Sigmoid colon (tissue), 7 donors: ENCODE measurements at places on chromosomes 1 and 21. TPM values are rescaled to one million over a fixed set of nuclear protein-coding genes. Genes with fewer than 3 reads are reported as not detected.
A peak's percentile ranks its signal among the peaks of the same experiment; 100 is the strongest.

The DDR2 gene
- 236 TPM for total RNA-seq

GRCh38 chr1:170580636-170581440, 48.9 kb downstream of the GORAB start:
- no peaks in the 10 kb centered on the region for H3K4me1 ChIP-seq
- no peaks in the 10 kb centered on the region for H3K27me3 ChIP-seq
- H3K4me3 ChIP-seq = no peak overlapping the region
- DNase-seq = no peak

- H3K27ac ChIP-seq = peak overlapping the region; percentile 99
- peak; percentile 85 for DNase-seq
- no peaks in the 10 kb centered on the region for H3K36me3 ChIP-seq
Observed at GRCh38 chr1:243848858-243849420, 1.1 kb downstream of the AKT3 start.

The IGSF9 gene
- not detected for total RNA-seq

DNA sequence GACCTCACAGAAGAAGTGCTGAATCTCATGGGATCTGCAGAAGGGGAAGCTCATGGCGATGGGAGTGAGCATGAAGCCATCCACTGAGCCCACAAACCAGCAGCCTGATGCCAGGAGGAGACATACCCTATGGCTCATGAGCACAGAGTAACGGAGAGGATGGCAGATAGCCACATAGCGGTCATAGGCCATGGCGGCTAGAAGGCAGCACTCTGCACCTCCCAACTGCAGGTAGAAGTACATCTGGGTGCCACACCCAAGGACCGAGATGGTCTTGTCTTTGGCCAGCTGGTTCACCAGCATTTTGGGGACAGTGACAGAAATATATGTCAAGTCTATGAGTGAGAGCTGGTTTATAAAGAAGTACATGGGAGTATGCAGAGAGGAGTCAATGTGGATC, 4.3 kb downstream of the OR2T10 start:
- H3K36me3 ChIP-seq = no peaks in the 10 kb centered on the region
- H3K4me1 ChIP-seq = no peaks in the 10 kb centered on the region
- no peak overlapping the region for H3K4me3 ChIP-seq

DNA sequence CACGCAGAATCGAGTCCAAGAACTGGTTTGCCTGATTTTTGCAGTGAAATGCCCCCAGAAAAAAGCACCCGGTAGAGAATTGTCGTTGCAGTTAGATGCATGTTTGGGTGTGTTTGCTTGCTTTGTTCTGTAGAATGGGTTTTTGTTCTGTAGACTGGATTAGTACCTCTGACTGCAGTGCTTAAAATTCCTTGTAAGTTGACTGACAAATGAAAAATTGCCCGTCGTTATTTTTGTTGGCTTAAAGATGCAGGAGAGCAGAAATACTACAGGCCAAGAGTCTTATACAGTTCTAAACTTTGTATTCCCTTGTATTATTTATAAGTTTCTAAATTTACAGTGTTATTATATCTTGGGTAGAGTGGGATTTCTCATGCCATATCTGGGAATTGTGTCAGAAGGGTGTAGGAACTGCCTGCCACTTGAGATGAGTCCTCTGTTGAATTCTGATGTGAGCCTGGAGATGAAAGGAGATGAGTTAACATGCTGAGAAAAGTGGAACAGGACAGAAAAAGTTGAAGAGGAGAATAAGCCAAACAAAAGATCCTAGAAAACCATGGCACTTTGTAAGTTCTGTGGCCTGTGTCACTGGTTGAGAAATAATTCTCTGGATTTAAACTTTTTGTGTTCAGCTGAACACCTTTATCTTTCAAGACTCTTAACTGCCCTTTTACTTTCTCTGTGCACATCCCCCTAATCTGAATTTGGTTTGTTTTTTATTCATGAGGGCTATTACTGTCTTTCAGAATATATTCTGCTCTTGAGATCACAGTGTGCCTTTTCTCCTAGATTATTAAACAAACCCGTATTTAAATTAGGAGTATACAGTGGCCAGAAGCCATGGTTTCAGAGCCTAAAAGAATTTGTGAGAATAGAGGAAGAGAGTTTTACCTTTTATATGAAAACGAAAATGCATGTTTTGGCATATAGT, 1.4 kb downstream of the DESI2 start:
- no peaks in the 10 kb centered on the region for H3K36me3 ChIP-seq
- DNase-seq = no peak
- H3K4me1 ChIP-seq = peaks cover 32% of the 10 kb centered on the region
- peak overlapping the region; percentile 92 for H3K4me3 ChIP-seq
- H3K27ac ChIP-seq = peak overlapping the region; percentile 97

The NBPF4 gene
- not detected for total RNA-seq

The FCMR gene
- total RNA-seq = 0.49 TPM

GRCh38 chr1:84582802-84583587, 8.8 kb upstream of the CTBS start:
- no peaks in the 10 kb centered on the region for H3K36me3 ChIP-seq
- H3K27ac ChIP-seq = no peak overlapping the region
- H3K4me3 ChIP-seq = no peak overlapping the region
- no peaks in the 10 kb centered on the region for H3K4me1 ChIP-seq
- DNase-seq = no peak
